Left renal cortex interstitium (tissue), 4 donors: ENCODE measurements at places on chromosomes 11 and 22. TPM values are rescaled to one million over a fixed set of nuclear protein-coding genes. Genes with fewer than 3 reads are reported as not detected.

GRCh38 chr11:13761716-13762115 is 93.2 kb downstream of the FAR1 start:
- no peak for DNase-seq

- DNase-seq = no peak
These were observed 14.5 kb downstream of the KCNC1 start for GRCh38 chr11:17748761-17749721.

DNA sequence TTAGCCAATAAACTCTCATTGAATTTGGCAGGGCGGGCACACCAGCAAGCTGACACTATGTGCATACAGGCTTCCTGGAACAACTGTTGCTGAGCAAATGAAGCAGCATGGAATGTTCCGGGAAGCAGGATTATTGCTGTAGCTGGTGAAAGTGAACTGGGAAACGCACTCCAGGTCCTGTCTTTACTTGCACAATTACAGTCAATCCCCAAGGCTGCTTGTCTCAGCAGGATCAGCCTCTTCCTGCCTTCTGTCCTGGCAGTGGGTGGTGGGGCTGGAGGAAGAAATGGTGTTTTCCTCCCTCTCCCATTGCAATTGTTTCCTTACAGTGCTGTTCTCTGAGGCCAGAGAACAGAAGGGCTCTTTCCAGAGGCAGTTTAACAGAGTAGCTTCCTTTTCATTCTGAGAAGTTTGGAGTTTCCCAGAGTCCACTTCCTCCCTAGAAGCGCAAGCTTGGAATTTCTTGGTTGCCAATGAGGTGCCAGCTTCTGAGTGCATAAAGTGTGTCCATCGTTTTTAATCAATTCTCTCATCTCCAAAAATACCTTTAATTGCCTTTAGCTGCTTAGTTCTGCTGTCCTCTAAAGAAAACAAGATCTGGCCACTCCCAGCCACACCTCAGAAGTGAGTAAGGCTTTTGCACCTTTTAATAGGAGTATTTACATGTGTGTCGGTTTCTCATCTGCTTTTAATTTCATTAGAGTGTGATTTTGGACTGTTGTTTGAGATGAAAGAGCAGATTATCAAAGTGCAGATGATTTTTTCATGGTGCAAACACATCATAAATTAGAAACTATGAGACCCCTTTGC is 19.9 kb downstream of the CD44 start:
- no peak for DNase-seq

DNA sequence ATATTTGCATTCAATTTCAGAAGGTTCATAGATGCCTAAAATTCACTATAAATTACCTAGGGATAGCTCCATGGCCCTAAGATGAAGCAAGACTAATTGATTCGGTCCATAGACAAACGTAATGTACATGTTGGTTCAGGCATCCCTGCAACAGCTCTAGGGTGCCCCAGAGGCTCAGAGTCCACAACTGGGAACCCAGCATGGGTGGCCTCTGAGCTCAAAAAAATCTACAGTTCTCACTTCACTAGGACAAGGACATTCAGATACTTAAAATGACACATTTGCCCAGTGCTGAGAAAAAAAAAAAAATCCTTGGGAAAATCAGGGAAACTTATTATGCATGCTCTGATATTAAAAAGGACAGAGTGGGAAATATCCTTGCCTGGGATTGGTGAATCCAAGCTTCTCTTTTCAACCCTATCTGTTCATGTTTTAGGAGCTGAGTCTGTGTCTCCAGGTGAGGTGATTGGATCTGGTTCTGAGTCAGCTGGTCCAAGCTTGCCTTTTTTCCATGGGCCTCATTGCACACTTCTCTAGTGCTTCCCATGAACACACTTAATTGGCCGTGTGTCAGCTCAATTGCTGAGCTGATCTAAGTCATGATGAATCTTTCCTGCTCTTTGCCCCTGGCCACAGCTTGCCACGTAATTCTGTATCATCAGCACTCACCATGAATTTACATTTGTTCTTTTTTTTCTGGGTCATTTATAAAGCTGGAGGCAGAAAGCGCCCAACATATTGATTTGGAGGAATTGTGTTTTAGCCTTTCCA is 116.3 kb upstream of the RCN1 start:
- no peak for DNase-seq

DNA sequence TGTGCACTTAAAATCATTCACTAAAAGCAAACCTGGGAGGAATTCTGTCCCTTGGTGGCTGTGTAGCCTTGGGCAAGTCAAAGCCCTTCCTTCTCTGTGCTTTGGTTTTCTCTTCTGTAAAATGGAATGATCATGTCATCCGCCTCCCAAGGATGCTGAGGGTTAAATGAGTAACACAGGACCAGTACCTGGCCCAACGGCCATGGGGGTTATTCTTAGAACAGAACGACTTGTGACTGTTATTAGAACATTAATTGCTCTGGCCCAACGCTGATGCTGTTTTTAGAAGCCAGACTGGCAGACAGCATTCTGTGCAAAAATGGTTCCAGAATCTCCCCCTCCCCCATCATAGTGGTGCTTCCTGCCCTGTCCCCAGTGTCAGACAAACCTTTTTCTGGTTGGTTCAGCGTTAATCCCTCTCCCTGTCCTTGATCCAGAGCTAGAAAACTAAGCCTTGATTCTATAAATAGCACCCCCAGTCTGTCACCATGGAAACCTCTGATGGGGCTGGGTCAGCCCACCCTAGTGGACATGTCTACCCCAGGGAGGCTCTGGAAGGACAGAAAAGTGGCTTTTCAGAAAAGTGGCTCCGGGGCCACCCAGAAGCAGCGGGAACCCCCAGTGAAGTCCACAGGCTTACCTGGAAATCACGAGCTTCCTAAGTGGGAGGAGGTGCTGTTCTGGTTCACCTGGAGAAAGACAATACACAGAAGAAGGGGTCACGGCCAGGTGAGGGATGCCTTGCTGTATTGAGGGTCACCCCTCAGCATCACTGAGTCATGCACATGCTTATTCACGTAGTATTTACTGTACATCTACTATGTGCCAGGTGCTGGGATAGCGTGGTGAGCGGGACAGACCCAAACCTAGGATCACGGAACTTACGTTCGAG is 15.5 kb upstream of the TFIP11 start:
- no peak for DNase-seq

GRCh38 chr11:122883646-122883979 is 1.1 kb downstream of the JHY start:
- DNase-seq = no peak

DNA sequence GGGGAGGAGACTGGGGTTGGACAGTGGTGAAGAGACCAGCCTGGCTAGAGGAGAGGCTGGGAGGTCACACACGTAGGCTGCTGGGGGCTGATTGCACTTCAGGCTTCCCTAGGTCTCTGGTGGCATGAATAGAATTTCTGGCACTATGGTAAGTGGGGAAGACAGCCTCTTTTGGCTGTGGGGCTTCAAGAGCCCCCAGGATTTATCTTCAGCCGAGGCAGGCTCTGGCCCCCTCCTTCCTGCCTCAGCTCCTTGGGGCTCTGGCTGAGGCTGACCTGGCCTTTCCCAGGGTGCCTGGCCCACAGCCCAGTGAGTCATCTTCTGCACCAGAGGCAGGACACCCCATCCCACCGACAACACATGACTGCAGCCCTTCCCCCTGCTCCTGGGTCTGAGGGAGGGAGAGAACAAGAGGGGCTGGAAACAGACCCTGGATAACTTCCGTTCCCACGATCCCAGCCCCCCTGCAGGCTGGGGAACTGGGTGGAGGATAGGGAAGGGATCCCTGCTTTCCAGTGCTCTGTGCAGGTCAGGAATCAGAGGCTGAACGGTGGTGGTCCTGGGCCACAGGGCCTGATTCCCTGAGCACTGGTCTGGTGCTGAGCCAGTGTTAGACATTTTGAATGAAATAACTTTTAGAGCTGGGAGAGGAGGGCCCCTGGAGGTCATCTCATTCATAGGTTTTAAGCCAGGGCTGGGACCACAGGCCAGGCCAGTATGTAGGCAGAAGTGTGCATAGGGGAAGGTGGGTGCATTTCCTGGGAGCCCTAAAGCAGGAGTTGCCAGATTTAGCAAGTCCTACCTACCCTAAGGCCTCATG is 26.5 kb downstream of the ARHGEF17 start:
- no peak for DNase-seq

DNA sequence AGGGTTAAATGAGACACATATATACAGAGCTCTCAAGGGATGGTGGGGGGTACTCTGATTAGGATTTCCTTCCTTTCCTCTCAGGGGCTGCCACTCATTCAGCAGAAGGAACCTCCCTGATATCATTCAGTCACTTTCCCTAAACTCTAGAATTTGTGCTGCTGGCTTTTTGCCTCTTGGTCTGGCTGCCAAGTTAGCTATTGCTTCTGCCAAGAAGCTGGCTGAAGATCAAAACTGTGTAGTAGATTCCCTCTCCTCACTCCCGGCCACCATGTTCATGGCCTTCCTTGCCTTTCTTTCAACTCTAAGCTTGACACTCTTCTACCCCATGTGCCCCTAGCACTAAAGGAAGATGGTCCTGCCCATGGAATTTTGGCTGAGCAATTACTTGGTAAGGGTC is 18.7 kb downstream of the SLC6A5 start:
- DNase-seq = no peak

DNA sequence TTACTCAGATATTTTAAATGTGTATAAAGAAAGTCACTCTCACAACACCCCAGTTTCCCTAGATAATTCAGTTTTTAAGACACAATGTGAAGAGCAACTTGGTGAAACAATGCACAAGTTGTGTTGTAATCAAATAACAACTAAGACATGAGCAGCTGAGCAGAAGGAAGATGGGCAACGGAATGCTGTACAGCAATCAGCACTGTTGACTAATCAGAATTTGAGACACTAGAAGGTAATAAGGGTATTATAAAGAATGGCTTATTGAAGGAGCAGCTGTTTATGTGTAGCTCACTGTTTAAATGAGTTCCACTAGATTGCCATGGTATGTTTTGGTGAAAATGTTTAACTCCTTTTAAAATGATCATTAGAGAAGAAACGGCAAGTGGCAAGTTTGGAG is 60.1 kb downstream of the SOX6 start:
- DNase-seq = no peak

- DNase-seq = no peak
These were observed 123.8 kb upstream of the FGF3 start for GRCh38 chr11:69943066-69943465.

- no peak for DNase-seq
These were observed 18.5 kb upstream of the B4GALNT4 start for GRCh38 chr11:350723-351255.

DNA sequence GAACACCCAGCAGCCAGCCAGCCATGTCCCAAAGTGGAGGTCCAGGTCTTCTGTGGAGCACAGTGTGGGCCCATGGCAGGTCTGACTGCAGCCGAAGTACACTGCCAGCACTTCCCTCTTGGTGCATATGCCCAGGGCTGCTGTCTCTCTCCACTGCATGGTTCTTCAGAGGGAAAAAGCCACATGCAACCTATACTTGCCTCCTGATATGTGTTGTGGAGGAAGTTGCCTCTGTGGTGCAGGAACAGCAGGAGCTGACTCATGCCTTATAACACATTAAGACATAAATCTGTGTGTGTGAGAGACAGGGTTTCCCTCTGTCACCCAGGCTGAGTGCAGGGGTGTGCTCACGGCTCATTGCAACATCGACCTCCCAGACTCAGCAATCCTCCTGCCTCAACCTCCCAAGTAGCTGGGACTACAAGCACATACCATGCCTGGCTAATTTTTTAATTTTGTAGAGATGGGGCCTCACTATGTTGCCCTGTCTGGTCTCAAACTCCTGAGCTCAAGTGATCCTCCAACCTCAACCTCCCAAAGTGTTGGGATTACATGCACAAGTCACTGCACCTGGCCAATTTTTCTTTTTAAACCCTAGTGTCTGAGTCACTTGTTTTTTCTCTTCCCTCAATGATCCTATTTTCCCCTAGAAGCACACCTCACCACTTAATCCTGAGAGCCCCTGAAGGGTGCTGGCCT is 98.8 kb downstream of the MPPED2 start:
- DNase-seq = no peak

- DNase-seq = no peak
These were observed 260.9 kb downstream of the DYNC2H1 start for GRCh38 chr11:103370076-103370475.

GRCh38 chr22:22210375-22210774 is 34.2 kb upstream of the VPREB1 start:
- no peak for DNase-seq

- no peak for DNase-seq
These were observed 105.3 kb downstream of the CTTN start for GRCh38 chr11:70503468-70504221.

- no peak for DNase-seq
These were observed 92.5 kb downstream of the MYO18B start for GRCh38 chr22:25834490-25834889.

The C11orf42 gene
- 2.6 TPM for polyA plus RNA-seq

The APOC3 gene
- 8.2 TPM for polyA plus RNA-seq

The CPT1A gene
- 28.0 TPM for polyA plus RNA-seq

The DEUP1 gene
- polyA plus RNA-seq = 0.98 TPM

The NNMT gene
- polyA plus RNA-seq = 0.44 TPM

The ARRB1 gene
- 27.6 TPM for polyA plus RNA-seq

The C22orf23 gene
- 5.8 TPM for polyA plus RNA-seq

The RFPL2 gene
- polyA plus RNA-seq = 0.41 TPM

The POGLUT3 gene
- polyA plus RNA-seq = 36.3 TPM

The KIAA1671 gene
- polyA plus RNA-seq = 26.0 TPM

The GLB1L2 gene
- polyA plus RNA-seq = 22.6 TPM

The SERPING1 gene
- 174 TPM for polyA plus RNA-seq
